ENCODE measurements at places on chromosomes 12 and 14.

DNA sequence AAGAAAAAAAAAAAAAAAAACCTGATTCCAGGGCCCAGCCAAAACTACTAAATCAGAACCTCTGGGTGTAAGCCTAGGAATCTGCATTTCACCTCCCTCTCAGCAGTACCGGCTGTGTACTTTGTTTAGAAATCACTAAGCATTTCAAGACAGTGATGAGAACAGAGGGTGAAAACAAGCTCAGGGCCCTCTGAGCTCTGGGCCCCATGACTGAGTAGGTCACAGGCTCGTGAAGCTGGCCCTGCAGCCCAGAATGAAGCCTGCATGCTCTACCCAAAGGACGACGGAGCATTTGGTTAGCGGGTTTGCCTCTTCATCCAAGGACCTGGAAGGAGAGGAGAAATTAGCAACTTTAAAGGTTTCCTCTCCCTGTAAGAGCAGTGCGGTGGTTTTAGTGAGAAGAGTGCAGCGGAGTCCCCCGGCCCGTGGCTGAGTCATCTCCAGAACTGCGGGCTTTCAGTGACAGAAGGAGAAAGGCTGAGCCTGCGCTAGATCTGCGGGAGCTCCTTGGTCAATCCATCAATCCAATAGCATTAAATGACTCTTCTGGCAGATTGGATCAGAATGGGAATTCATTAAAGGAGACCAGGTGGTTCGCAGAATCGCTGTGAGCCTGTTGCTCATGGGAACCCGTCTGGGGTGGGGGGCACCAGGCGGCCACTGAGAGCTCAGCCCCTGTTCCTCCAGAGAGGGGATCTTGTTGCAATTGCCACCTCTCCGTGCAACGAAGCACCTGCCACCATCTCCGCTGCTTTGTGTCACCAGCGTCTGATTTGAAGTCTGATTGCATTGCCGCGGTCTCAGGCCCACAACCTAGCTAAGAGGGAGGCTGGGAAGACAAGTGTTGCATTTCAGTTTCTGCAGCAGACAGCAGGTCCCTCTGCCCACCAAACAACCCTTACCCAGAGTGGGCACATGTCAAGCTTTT, 7.3 kb downstream of the IL31 start:
- DNase-seq = no peak

GRCh38 chr12:121512561-121512960, 68.3 kb downstream of the KDM2B start:
- DNase-seq = no peak

- no peak for DNase-seq
Observed at GRCh38 chr12:26810330-26810729, 22.7 kb downstream of the ITPR2 start.

DNA sequence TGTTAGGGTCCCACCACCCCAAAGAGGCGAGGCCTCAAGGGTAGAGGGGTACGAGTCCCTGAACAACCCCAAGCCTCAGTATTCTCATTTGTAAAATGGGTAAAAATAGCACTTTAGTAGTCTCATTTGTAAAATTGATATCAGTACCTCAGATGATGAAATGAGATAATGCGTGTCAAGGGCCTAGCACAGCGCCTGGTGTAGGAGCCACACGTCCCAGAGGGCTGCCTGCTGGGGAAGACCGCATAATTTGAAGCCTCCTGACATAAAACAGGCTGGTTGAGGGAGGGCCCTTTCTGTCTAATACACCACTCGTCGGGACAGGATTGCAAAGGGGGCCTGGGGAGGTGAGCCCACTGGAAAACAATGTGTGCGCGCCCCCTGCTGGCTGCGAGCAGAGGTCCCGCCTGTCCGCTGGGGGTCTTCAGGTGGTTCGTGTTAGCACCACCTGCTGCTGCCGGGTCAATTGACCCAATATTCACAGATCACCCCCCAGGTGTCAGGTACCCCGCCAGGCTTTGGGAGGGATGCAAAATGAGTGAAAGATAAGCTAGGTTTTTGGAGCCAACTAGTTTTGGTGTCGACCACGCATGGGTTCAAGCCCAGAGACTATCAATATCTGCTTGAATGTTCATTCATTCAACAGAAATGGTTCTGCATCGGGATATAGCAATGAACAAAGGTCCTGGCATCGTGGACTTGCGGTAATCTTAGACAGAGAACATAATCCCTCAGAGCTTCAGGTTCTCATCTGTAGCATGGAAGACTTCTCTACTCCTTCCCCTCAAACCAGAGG, 24.7 kb upstream of the IRF2BPL start:
- DNase-seq = no peak

- DNase-seq = no peak
Observed at GRCh38 chr14:39265806-39266524, 32.2 kb downstream of the MIA2 start.

- DNase-seq = no peak
Observed at GRCh38 chr12:62319058-62319457, 58.9 kb downstream of the USP15 start.

GRCh38 chr14:32201816-32202490, at the start of gene RNU6-7:
RNU6-7 (plus strand) TSS chr14:32202045.
- no peak for DNase-seq

GRCh38 chr14:31484754-31485153, 3.1 kb downstream of the GPR33 start:
- DNase-seq = no peak

DNA sequence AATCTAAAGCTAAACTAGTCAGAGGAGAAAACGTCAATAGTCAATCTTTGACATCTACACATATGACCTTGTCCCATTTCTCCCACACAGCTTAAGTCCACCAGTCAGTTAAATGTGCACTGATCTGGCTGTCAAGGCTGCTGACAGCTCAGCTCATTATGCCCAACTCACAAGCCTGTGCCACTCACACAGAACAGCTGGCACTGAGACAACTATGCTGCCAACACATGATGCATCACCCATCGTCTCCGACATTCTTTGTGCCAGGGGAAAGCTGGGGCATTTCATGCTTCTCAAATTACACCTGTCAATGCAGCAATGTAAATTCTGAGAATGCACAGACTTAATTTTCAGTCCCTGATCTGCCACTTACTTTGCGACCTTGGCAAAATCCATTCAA, 25.3 kb downstream of the GNS start:
- no peak for DNase-seq

DNA sequence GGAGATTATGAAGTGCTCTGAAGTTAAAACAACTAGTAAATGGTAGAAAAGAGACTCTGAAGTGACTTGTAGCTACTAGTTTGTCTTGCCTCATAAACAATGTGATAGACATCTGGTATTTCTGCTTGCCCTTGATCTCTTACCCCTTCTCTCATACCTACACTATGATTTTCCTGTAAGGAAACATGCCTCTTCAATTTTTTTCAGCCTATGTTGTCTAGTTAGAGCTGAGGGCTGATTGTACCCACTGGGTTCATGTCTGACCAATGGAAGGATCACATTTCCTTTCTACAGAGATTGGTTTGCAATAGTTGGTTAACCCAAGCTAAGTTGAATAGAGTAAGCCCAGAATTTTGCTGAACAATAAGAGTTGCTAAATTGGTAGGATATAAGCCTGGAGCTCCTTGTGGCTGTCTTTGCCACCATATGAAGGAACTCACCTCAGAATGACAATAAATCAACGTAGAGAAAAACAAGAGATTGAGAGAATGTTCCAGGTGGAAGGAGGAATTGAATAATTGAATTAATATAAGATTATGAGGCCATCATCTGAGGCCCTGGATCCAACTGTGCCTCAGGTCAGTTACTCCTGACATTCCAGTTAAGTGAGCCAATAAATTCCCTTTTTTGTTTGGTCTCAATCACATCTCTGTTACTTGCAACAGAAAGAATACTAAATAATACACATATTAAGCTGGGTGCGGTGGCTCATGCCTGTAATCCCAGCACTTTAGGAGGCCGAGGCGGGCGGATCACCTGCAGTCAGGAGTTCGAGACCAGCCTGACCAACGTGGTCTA, 346.4 kb downstream of the ZFP36L1 start:
- DNase-seq = no peak

DNA sequence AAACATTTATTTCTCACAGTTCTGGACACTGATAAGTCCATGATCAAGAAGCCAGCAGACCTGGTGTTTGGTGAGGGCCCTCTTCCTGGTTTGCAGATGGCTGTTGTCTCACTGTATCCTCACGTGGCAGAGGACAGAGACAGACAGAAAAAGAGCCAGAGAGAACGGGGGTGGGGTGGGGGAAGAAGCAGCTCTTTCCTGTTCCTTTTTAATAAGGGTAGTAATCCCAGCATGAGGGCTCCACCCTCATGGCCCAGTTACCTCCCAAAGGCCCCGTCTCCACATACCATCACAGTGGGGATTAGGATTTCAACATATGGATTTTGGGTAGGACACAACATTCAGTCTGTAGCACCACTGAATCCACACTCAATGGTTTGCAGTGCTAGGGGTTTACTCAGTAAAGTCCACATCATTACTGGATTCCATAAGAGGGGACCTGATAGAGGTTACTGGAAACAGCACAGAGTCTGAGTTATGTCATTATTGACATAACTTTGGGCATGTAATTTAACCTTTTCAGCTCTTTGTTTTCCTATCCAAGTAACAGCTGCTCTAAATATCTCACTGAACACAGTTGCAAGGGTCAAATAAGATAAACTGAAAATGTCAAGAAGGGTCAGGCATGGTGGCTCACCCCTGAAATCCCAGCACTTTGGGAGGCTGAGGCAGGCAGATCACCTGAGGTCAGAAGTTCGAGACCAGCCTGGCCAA, 53.2 kb downstream of the RPAP3 start:
- peak; percentile 39 for DNase-seq

DNA sequence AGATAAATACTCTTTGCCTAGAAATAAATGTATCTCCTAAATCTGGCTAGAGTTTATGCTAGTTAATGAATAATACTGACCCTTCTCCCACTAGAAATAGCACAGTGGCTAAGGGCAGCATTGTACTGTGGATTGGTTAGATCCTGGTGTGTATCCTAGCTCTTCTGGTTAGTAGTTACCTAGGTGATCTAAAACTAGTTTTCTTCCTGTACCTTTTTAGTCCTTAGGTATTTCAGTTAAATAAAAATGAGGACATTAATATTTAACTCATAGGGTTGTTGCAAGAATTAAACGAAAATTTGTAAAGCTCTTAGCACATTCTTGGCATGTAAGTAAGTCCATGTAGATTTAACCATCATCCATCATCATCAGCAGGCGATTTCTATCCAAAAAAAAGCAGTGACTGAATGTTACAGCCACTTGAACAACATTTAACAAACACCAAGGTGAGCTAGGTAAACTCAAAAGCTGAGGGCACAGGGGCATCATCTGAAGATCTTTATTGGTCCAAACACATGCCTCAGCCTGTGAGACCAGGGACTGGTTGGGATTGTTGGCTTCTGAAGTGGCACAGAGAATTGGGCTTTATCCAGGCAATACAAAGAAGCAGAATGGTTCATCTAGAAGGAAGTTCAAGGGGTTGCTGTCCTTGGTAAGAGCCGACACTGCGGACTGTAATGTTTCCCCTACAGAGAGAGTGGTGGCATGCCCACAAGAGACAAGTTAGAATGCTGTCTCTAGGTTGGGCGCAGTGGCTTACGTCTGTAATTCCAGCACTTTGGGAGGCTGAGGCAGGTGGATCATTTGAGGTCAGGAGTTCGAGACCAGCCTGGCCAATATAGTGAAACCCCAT, 100.8 kb downstream of the GAS2L3 start:
- no peak for DNase-seq

DNA sequence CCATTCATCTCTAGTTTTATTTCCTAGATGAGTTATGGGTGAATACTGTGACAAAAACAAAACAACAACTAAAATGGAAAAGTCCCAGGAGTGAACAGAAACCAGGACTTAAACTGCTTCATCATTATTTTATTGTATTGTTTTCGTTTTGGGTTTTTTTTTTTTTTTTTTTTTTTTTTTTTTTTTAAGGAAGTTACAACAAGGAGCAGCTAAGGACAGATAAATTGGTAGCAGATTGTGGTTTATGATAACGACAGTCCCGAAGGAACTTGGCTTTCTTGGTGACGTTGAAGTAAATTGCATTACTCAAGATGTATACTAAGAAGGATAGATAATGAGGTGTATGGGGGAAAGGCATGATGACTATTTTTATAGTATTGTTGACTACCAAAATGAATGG, 866.3 kb downstream of the NRXN3 start:
- no peak for DNase-seq
